Brain (organoid and tissue), 16 donors: ENCODE measurements at places on chromosomes 4 and X.
A peak's percentile ranks its signal among the peaks of the same experiment; 100 is the strongest.

- peak; percentile 2 for DNase-seq
Measured at GRCh38 chrX:115494161-115494560, 66.8 kb upstream of the PLS3 start.

- no peak for DNase-seq
Measured at GRCh38 chr4:173191623-173192041, 23.0 kb downstream of the GALNT7 start.

GRCh38 chr4:140485939-140486338 is 12.2 kb downstream of the MGAT4D start:
- DNase-seq, result no peak

GRCh38 chrX:121260596-121261240 is 213.3 kb downstream of the GLUD2 start:
- no peak for DNase-seq

DNA sequence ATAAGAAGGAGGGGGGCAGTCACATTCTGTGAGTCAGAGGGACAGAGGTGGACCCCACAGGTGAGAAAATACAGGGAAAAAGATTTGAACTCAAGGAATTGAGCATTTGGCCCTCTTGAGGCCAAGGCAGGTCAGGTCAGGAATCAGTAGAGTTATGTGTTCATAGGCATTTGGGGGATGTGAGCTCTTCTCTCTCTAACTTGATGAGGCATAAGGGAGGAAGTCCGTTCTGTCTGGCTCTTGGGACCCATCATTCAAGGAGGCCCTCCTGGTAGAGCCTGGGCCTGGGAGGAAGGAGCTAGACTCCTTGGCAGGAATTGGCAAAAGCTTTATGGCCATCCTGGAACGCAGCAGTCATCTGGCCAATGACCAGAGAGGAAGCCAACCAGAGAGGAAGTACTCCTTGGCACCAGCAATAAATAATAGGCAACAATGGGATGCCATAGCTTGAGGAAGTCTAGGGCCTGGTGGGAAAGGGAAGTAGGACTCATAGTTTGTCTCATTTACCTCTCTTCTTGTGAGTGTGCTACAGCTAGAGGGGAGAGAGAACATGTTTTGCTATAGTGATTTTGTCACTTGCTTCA is 53.0 kb downstream of the MSN start:
- DNase-seq, result no peak

- DNase-seq, result no peak
Measured at GRCh38 chr4:56739066-56739777, 58.1 kb upstream of the HOPX start.

- DNase-seq, result no peak
Measured at GRCh38 chrX:15834827-15835595, 19.6 kb downstream of the AP1S2 start.

DNA sequence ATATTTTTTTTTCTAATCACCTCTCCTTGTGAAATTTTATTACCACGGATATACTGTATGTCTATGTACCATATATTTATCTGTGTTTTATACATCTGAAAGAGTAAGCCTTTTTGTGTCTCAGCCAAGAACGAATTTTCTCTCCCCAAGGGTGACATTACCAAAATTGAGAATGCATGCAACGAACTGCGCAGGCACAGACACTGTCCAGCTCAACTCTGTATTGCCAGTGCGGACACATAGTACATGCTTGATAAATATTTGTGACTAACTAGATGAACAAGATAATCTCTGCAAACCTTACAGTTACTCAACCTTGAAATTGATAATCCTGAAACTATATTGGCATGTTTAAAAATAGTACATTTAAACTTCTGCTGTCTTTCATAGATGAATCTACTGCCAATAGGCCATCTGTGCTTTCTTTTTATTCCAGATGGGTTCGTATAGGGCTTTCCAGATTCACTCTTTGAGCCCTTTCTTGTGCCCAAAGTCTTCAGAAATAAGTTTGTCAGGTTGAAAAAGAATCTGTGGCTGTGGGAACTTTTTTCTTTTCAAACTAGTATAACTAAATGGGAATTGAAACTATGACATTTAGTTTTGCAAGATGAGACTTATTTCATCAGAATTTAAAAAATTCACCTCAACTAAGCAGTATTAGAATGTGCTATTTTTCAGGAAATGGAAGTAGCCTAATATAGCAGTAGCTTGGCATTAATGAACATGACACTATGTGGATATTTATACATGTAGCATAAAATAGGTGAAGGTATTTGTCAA is 38.9 kb downstream of the DTHD1 start:
- DNase-seq, result no peak

DNA sequence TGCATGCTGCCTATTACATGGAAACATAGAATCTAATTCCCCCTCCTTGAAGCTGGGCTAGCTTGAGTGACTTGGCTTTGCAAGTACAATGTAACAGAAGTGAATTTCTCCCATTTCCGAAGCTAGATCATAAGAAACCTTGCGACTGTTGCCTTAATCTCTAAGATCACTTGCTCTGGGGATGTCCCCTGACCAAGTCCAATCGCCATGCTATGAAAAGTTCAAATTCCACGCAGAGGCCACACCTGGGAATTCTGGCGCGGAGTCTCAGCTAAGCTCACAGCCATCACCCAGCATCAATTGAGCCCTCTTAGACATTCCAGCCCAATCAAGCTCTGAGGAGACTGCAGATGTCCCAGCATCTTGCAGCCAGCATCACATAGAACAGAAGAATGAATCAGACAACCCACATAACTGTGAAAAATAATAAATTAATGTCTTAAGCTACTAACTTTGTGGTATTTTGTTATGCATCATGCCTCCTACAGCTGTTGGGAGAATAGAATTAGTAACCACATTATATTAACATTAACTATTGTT is 27.0 kb downstream of the GPM6A start:
- no peak for DNase-seq

GRCh38 chrX:21948897-21949578 is 8.5 kb downstream of the SMS start:
- no peak for DNase-seq

DNA sequence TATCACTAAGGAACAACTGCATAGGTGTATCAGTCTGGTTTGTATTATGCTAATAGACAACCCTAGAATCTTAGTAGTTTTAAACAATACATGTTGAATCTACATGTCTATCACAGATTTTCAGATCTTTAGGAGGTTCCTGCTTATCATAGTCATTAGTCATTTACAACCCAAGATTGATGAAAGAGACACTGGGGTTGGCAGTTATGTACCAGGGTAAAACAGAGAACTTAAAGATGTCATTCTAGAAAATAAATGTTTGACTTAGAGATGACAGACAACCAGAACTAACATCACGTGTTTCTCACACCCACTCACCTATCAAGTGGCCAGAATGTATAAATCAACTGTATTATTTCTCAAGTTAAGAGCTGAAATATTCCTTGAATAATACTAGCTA is 181.9 kb downstream of the PABPC4L start:
- no peak for DNase-seq

GRCh38 chr4:15777697-15778288 is 335 bp upstream of the CD38 start:
- DNase-seq, result no peak

DNA sequence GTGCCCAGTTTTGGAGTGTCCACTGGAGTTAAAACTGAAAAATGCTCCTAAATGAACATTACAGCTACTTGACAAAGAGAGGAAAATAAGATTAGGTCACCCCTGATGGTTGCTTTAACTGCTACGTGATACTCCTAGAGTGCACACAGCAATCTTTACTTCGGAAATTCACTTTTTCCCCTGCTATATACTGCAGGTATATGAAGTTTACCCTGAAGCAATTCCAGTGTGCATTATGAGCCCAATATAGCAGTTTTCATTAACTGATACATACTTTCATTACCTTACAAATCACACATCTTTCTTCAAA is 773 bp upstream of the ZNF827 start:
- no peak for DNase-seq

- DNase-seq, result no peak
Measured at GRCh38 chr4:17315459-17315858, 196.4 kb downstream of the QDPR start.

- DNase-seq, result no peak
Measured at GRCh38 chrX:10415306-10416001, 204.9 kb downstream of the MID1 start.

- DNase-seq, result no peak
Measured at GRCh38 chr4:120874792-120875774, 47.4 kb downstream of the PRDM5 start.

DNA sequence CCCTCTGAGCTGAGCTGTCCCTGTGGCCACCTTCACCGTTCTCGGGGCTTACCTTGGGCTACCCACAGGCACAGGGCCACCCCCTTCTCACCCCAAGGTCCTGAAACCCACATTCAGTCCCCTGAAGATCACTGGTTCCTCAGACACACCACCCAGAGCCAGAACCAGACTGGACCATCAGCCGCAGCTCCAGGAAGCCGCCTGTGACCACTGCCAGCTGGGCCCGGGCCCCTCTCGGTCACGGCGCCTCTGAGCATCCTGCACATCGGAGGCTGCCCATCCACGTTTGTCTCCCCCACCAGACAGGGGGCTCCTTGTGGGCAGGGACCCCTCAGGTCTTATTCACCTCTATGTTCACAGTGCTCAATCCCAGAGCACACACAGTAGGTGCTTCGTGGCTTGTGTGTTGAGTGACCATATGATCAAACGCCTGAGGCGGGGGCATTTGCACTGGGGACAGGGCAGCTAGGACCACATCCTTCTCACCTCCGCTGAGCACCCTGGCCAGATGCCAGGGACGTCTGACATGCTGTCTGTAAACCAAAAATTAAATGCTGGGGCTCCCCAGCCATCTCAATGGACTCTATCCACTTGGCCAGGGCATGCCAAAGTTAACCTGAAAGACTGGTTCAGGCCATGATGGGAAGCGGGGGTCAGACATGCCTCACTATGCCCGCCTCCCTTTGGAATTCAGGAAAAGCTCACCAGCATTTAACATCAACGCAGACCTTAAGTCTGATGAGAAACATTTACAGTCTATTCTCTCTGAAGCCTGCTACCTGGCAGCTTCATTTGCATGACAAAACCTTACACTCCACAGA is 109.4 kb upstream of the AFAP1 start:
- no peak for DNase-seq

- DNase-seq, result no peak
Measured at GRCh38 chrX:150702966-150703694, 9.9 kb downstream of the MTMR1 start.

GRCh38 chrX:479273-479981 is 92.7 kb upstream of the PPP2R3B start:
- no peak for DNase-seq

GRCh38 chrX:55522596-55523276 is 33.1 kb upstream of the USP51 start:
- DNase-seq, result peak; percentile 50

GRCh38 chr4:124937993-124938392 is 225.5 kb upstream of the ANKRD50 start:
- no peak for DNase-seq

GRCh38 chrX:9465380-9466123 is 694 bp downstream of the TBL1X start:
- no peak for DNase-seq

DNA sequence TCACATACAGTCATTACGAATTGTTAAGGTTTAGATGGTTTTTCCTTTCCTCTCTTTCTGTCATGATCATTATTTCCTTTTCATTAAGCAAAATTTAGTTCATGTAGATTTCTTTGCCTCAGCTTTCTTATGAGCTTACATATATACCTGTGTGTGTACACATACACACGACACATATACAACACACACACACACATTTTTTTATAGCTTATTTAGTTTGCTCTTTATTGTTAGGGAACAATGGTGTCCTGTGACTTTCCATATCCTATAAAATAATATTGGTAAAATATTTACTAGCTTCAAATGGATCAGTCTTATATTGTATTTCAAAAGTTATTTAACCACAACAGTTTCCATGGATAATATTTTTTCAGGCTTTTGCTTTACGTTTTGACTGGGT is 840.7 kb downstream of the PCDH18 start:
- no peak for DNase-seq

GRCh38 chr4:81566161-81566591 is 94.5 kb upstream of the RASGEF1B start:
- DNase-seq, result no peak

DNA sequence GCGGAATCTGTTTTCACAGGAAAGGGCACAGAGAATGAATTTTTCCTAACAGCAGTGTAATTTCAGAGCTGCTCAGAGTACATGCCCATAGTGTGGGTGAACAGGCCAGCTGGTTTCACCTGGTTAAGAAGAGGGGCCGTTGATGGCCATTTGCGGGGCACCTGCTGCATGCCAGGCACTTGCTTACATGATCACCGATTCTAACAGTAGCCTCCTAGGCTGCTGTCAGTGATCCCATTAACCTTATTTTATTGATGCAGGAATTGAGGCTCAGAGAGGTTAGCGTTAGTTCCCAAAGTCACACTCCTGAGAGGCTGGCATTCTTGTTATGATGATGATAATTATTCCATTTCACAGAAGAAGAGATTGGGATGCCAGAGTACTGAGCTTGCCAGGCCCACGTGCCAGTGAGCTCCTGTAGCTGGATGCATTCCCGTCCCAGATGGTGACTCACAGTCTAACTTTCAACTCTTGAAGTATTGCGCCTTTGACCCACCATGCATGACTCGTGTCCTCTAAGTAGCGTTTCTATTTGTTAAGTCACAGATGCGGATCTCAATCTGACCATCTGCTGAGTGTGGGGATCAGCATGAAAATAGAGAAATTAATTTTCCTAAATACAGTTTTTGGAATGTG is 76.5 kb downstream of the PSAPL1 start:
- peak; percentile 49 for DNase-seq

GRCh38 chrX:147322496-147322895 is 508.0 kb upstream of the CXorf51A start:
- DNase-seq, result no peak

DNA sequence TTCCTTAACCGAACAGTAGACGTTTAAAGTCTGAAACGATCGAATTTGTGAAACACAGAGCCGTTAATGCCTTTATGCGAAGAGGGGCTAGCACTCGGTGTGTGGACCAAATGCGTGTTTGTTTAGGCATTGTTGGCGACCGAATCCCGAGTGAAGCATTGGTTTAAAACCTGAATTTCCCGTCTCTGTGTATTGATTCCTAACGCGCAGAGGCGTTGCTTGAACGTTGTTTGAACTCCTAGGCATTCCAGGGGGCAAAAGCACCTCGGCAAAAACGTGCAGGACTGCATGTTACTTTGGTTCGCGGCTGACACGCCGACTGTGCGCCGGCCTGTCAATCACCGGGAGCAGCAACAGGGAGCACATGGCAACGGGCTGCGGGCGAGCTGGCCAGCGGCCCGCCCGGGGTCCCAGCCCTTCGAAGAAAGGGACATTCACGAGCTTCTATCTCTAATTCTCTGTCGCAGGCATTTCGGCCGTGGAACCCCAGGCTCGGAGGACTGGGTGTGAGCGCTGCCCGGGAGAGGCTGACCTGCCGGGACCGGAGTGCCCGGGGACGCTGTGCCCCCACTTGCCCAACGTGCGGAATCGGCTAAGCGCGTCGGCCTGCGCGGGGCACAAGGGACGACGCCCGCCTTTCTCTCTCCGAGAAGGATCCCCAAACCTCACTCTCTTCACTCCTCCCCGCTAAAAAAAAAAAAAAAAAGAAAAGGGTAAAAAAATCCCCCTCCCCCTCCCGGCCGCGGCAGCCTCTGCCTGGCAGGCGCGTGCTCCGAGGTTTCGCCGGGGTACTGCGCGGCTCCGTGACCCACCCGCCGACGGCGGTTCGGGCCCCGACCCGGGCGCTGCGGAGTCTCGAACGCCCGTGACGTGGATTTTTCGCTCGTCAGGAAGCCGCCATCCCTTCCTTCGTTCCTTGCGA is 810 bp downstream of the SPRY1 start:
- peak; percentile 61 for DNase-seq
